ENCODE measurements at places on chromosomes 16 and 17. TPM values are rescaled to one million over a fixed set of nuclear protein-coding genes. Genes with fewer than 3 reads are reported as not detected.
A peak's percentile ranks its signal among the peaks of the same experiment; 100 is the strongest.

Gene NEUROD2
- total RNA-seq = not detected

Gene NPIPB9
- total RNA-seq = 2.0 TPM

Gene FBXL16
- total RNA-seq = 4.2 TPM

Gene FASN
- 277 TPM for total RNA-seq

Gene ITGAL
- 566 TPM for total RNA-seq

Gene GPRC5C
- not detected for total RNA-seq

Gene ZG16
- total RNA-seq = not detected

- no peak for DNase-seq
Measured at GRCh38 chr16:7938175-7938574, 605.5 kb downstream of the RBFOX1 start.

DNA sequence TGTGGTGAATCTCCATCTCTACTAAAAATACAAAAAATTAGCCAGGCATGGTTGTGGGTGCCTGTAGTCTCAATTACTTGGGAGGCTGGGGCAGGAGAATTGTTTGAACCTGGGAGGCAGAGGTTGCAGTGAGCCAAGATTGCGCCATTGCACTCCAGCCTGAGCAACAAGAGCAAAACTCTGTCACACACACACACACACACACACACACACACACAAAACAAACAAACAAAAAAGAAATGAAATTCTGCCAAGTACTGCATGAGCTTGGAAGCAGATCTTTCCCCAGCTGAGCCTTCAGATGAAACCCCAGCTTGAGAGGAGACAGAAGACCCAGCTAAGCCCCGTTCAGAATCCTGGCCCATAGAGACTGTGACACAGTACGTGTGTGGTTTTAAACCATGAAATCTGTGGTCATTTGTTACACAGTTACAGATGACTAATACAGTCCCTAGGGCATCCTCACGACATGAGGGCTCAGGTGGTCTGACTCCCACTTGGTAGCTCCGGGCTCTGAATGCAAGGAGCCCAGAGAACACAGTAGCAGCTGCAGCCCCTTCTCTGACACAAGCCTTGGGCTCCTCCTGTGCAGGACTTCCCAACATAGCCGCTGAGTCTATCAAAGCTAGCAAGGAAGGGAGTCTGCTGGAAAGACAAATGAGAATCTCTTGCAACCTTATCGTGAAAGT, 132.8 kb downstream of the SEC14L1 start:
- DNase-seq = no peak

DNA sequence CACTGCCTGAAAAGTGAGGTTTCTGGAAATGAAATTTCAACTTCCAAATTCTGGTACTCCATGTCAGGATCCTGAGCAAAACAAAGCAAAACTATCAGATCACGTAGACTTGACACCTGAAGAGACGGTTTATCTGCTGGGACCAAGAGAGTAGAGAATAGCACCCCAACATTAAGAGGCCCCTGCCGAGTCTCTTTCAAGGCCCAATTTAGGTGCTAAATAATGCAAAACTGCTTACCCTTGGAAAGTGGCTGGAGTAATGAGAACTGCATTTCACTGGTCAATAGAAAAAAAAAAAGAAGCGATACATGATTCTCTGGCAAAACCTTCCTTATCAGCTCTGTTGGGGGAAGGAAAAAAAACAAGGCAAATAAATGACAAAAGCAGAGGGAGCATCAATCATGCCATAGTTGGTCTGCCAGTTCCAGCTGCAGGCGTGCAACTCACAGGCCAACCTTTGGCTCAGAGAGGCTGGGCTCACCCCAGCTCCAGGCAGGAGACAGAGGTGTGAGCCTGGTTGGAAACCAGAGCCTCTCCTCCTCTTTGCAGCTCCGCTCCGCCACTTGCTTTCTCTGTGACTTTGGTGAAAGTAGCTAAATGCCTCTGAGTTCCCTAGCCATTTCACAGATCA, 595.2 kb downstream of the TOX3 start:
- DNase-seq = no peak

GRCh38 chr17:75396796-75397195, 8.7 kb downstream of the GRB2 start:
- no peak for DNase-seq

- DNase-seq = no peak
Measured at GRCh38 chr17:40024901-40025300, 9.7 kb downstream of the CSF3 start.

GRCh38 chr17:77086433-77087010, 54.2 kb upstream of the SEC14L1 start:
- DNase-seq = peak; percentile 87

- DNase-seq = no peak
Measured at GRCh38 chr17:33152783-33153182, 140.3 kb downstream of the ASIC2 start.

GRCh38 chr17:40072040-40072734, 9.4 kb downstream of the THRA start:
- DNase-seq = no peak

DNA sequence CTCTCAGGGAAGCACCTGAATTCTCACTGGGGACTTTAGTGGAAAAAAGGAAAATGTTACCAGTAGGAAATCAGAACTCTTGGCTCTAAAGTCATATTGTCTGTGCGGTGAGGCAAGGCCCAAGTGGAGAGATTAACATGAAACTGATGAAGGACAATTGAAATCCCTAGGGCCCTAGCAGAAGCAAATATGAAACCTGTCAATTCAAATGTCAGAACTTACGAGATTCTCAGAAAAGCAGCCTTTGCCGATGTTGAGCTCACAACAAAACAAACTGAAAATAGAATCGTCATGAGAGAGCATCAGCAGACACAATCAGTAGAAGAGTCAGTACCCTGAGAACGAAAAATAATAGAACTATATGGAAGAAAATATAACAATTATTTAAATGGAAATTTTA, 108.8 kb downstream of the ELAC2 start:
- DNase-seq = no peak

- no peak for DNase-seq
Measured at GRCh38 chr17:49397586-49397985, 17.1 kb downstream of the PHB1 start.

DNA sequence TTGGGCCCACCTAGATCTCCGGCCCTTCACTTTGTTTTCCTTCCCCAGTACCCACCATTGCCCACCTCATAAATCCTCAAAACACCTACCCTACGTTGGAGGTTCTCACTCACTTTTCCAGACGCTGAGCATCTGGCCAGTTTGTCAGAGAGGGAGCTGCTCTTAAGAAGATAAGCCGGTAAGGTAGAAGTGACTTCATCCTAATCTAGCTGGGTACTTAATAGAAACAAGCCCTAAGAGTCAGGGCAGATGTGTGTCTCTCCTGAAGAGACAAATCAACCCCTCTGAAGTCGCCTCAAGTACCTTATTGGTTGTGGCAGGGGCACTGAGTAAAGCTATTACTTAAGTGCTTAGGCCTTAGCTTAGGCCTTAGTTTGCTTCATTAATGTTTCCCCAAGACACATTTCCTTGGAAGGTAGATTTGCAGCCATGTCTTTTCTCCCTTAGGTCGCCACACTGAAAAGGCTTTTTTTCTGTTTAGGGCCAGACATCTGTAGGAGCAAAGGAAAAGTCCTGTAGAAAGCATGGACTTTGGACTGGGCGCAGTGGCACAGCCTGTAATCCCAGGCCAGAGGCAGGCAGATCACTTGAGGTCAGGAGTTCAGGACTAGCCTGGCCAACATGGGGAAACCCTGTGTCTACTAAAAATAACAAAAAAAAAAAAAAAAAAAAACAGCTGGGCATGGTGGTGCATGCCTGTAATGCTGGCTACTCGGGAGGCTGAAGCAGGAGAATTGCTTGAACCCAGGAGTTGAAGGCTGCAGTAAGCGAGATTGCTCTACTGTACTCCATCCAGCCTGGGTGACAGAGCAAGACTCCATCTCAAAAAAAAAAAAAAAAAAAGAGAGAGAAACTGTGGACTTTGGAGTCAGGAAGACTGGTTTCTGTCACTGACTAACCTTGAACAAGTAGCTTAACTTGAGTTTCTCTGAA, 1.0 kb downstream of the TACO1 start:
- no peak for DNase-seq

DNA sequence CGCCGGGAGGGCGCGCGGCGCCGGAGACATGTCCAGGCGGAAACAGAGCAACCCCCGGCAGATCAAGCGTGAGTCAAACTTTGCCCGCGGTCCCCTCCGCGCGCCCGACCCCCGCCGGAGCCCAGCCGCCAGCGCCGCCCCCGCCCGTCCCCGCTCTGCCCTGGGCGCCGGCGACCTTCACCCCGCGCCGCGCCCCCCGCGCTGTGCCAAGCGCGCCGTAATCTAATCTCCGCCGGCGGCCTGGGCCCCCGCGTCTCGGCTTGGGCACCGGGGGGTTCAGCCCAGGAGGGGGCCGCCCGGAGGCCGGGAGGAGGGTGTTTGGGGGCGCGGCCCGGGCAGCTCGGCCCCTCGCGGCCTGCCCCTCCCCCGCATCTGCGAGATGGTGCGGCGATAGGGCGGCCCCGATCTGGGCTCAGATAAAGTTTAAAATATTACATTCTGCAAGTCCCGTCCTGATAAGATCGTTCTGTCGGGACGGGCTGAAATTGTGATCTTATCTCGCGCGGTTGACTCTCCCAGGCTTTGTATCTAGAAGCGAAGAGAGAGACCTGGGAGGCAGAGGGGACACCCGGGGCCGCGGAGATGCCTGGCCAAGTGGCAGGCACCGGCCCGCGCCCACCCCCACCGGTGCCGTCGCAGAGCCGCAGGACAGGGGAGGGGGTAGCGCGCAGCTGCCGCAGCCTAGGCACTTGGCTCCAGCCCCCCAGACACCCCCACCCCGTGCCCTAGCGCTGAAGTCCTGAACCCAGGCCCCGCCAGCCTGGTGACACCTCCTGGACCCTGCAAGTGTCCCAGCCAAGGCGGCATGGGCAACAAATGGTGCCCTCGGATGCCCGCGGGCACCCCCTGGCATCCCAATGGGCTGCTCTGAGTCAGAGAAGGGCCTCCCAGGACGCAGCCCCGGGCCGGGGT, 787 bp downstream of the ZFPM1 start:
- peak; percentile 58 for DNase-seq

DNA sequence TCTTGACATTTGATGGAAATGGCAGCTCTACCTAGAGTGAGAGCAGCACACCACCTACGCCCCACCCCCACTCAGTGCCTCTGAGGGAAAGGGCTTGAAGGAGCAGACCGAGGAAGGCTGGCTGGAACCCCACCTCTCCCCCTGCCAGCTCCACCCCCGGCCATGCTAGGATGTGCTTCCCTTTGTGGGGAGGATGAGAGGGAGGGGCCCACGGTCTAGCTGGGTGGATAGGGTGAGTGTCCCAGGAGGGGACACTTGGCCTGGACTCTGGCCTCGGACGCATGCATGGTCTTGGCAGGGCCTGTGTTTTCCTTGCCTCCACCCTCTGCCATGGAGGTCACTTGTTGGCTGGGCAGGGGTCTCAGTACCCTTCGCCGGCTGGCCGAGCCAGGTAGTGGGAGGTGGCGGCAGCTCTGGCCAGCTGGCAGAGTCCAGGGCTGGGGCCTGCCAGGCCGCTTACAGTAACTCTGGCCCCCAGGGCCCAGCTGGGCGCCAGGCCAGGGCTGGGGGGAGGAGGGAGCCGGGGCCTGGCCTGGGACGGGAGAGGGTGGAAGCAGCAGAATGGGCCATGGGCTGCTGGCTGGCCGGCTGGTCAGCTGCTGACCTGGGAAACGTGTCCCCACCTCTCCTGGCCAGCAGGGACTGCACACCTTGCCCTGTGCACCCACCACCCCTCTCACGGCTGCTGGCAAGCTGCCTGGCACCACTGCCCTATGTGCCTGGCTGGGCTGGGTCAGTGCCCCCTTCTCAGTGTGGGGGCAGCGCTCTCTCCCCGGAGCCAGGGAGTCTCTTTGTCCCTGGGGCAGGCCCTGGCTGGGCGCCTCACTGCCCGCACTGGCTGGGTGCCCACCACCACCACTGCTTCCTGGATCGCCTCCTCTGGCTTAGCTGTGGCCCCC, 23.0 kb downstream of the RARA start:
- DNase-seq = no peak

GRCh38 chr17:15954222-15954621, 9.3 kb downstream of the ADORA2B start:
- DNase-seq = no peak

GRCh38 chr17:15311996-15312395, 29.4 kb downstream of the TEKT3 start:
- DNase-seq = no peak

DNA sequence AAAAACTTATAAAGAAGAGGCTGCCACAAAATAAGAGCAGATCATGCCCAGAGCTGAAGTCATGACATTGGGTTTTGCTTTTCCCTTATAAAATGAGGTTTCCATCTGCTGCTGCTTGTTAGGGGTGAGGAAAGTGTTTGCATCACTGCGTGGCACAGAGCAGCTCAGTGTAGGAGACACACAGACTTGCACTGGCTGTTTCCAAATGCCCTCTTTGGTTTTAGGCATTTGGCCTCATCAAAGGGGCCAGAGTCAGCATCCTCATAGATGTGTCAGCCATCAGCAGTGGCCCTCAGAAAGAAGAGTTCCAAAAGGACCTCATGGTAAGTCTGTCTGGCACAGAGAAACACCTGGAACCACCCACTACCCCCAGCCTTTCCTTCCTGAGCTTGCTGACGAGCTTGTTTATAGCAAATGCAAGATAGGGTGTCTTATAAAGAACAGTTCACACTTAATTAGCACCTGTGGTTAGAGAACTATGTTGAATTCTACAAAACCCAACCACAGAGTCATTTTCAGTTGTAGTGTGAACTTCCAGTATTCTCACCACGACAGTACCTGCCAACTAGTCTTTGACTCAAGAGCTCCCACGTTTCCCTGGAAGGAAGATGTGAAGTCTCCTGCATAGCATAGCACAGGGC, 17.0 kb downstream of the VWA3A start:
- no peak for DNase-seq

- DNase-seq = no peak
Measured at GRCh38 chr17:56222255-56222654, 69.0 kb downstream of the ANKFN1 start.

GRCh38 chr16:77548766-77549165, 113.9 kb upstream of the ADAMTS18 start:
- DNase-seq = no peak

DNA sequence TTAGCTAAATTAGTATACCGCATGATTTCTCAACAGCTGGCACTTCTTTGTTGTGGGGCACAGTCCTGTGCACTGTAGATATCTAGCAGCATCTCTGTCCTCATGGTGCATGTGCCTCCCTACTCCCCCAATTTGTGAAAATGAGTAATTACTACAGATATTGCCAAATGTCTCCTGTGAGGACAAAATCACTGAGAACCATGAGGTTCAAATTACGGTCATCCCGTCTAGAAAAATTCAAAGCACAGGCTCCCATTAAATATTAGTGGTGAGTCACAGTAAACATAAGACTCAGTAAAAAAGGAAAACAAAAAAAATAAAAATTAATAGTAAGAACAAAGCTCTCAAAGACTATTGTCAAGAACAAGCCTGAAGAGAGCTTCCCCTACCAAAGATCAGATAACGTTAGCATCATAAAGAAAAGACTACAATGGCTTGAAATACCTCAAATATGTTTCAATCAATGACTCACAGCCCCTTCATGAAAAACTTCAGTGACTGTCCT, 57.8 kb downstream of the STH start:
- DNase-seq = no peak

- no peak for DNase-seq
Measured at GRCh38 chr17:41588126-41588810, 1.6 kb upstream of the KRT14 start.
